ENCODE measurements at places on chromosomes 5 and 9.

GRCh38 chr5:90368454-90369246 is 40.9 kb downstream of the CETN3 start:
- no peak for DNase-seq

DNA sequence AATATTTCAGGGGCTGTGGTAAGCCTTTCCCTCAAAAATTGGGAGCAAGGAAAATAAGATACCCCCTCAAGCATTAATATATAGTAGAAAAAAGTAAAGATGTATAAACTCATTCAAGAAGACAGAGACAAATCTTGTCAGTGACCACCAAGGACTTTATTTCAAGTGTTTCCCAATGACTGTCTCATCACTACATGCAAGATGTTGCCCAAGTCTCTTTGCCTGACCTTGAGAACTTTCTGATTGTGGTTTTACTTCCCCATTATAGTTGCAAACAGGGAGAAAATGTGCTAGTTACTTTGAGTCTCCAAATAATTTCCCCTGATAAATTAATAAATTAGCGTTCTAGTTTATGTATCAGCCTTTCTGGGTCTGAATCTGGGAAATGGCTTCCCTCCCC is 4.0 kb upstream of the SLC46A2 start:
- DNase-seq, result no peak

GRCh38 chr9:7103771-7104170 is 346.0 kb downstream of the KDM4C start:
- no peak for DNase-seq

DNA sequence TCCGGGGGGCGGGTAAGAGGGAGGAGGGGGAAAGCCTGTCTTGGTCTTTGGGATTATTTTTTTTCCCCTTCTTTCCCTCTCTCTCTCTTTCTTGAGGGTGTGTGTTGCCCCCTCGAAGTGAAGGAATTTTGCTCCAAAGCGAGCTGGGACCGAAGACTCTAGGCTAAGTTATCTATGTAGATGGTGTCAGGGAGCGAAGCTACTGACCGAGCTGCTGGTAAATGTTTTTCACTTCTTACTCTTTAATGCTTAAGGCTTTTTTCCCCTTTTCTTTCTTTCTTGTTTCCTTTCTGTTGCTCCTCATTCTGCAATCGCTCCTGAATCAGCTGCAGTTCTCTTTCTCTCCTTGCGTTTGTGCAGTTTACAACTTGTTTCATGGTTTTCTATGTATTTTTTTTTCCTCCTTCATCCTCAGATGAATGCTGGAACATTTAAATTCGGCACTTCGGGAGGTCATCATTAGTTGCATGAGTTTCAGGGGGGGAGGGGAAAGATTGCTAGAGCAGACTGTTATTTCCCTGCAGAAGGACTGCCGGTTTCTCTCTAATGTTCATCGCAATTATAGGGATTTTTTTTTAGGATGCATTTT is 1312.0 kb upstream of the WWC1 start:
- DNase-seq, result no peak

DNA sequence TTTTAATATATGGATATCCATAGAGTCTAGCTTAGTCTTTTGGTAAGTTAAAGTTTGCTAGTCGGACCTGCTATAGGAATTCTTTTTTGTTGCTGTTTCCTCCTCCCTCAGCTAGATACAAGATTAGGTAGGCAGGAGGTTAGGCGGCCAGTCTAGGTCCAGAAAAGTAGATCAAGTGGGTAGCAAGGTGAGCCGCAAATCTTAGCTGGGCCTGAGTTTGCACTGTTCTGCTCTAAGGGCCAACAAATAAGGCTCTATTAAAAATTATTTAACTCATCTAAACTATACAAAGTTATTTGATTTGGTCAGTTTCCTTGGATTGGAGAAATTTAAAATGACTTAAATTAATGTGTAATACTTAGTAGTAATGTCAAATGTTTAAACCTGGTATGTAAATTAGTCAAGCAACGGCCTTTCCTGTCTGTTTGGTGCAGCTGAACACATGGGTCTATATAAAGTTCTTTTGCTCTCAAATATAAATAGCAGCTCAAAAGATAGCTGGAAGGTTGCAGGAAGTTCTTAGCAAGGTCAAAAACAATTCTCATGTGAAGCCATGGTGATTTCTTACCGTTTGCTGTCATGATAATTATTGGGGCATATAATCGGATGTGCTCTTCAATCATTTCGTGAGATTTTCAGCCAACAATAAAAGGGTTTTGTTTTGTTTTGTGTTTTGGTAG is 72.0 kb downstream of the PRKACG start:
- no peak for DNase-seq

DNA sequence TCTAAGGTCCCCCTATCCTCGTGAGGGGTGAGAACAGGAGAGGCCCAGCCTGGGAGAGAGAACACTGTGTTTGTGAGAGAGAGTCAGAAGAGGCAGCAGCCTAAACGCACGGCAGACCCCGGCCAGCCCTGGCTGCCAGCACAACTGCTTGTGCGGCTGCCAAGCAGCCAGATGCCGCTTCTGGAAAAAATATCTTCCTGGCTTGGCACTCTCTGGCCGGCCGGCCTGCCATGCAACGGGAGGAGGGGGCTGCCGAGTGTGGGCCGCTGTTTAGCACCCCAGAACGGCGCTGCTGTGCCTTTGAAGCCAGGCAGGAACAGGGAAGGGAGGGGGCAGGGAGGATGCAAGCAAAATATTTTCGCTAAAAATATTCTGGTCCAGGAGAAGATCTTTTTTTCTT is 105.0 kb downstream of the FGF18 start:
- DNase-seq, result no peak

DNA sequence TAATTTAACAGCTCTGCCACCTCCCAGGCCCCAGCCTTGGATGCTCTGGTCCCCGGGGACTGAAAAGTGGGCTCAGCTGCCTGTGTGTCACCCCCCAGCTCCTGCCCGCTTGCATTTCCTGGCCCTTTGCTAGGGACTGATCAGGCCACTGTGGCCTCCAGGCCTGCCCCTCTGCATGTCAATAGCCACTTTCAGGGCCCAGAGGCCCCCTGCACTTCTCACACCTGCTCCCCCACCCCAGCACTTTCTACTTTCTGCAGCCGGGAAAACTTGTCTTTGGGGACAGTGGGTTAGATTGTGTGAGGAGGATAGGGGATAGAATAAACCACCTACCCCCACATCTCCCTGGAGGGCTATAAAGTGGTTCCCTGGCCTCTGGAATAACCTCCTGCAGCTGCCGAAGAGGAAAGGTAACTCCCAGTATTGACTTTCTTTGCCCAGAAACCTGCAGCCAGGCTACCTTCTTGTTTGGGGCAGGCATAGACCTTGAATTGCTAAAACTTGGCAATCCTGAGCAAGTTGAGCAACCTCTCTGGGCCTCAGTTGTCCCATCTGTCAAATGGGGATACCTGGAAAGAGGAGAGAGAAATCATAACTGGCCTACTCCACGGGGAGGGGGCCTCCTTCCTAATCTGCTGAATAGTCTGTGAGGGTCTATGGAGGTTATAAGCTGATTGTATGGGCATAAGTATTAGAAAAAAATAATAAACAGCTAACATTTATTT is 7.8 kb downstream of the AIF1L start:
- no peak for DNase-seq

DNA sequence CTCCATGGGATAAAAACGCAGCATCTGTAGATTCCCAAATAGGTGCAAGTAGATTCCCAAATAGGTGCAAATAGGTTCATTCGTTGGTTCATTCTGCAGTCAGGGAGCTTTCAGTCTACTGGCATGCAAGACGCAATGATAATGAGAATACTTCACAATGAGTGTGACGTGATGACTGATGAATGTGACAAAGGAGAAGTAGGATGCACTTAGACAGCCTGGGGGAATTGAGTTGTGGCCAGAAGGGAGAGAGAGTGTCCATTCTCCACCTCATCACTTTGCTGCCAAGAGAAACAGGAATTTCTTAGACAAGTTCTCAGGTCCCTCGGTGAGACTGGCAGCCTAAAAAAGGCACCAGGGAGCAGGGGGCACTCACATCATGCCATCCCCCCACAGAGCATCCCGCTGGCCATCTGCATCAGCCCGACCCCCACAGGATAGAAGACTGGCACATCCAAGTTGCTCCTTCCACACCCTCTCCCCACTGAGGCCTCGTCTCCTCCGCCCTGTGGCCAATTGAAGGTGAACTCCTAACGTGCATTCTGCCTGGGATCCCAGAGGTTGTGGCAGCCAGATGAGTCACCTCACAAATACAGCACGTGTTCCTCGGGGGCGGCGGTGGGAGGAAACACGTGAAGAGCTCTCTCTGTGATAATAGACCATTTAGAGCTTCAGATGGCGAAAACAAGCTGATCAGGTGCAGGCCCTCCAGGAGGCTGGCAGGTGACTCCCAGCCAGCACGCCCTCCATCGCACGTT is 19.9 kb upstream of the KCNIP1 start:
- DNase-seq, result no peak

DNA sequence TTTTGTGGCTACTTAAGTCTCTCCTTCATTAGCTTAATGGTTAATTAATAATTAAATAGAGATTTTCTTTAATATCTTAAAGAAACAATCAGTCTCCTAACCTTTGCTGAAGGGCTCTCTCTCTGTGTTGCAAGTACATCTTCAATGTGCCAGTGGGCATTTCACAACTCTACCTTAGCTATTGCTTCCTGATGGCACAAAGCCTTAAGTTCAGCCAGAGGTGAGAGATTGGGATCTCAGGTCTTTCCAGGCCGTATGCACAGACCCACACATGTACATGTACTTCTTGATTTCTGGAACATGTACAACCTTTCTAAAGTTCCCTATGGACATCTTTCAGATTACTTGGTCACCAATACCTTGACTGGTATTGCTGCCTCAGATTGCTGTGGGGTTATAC is 8.9 kb upstream of the ITGA1 start:
- no peak for DNase-seq

DNA sequence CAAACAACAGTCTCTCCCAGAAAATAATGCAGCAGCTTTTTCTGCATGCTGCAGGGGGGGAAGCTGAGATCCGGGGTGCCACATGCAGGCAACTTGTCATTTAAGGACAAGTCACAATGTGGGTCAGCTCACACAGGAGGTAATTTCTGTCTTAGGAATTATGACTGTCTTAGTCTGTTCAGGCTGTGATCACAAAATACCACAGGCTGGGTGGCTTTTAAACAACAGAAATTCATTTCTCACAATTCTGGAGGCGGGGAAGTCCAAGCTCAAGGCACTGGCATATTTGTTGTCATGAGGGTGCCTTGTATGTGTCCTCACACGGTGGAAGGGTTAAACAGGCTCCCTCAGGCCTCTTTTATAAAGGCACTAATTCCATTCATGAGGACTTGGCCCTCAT is 127.7 kb downstream of the DIRAS2 start:
- no peak for DNase-seq

GRCh38 chr9:7028591-7028990 is 270.8 kb downstream of the KDM4C start:
- no peak for DNase-seq

DNA sequence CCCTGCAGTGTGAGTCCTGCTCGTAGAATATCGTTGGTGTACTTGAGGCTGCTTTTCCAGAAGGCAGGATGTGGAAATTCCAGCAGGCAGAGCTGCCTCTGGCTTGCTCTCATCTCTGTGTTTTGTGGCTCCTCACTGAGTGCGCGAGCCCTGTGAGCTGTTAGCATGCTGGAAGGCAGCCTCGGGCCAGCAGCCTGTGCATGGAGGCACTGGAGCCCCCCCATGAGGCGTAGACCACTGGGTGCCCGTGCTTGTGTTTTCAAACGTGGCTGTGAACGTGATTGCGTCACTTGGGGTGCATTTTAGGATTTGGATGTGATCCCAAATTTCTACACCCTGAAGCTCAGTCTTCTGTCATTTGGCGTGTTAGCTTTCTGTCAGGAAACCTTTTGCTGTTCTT is 3.2 kb downstream of the WDR5 start:
- no peak for DNase-seq

GRCh38 chr5:15598294-15598902 is 98.4 kb downstream of the FBXL7 start:
- DNase-seq, result no peak

GRCh38 chr9:102072059-102072764 is 333.8 kb upstream of the GRIN3A start:
- no peak for DNase-seq

DNA sequence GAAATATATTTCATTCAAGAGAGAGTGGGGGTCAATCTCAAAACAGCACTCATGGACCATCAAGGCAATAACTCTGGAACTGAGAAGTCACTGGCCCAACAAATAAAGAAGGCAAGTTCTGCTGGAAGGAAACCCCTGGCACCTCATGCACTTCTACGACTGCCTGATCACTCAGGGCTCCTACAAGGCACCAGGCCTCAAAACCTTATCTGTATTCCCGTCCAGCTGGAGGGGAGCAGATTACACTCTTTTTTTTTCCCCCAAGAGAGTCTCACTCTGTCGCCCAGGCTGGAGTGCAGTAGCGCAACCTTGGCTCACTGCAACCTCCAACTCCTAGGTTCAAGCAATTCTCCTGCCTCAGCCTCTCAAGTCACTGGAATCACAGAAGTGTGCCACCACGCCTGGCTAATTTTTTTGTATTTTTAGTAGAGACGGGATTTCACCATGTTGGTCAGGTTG is 49.9 kb downstream of the P4HA2 start:
- DNase-seq, result no peak

GRCh38 chr5:65061250-65061973 is 292.7 kb downstream of the CWC27 start:
- no peak for DNase-seq

DNA sequence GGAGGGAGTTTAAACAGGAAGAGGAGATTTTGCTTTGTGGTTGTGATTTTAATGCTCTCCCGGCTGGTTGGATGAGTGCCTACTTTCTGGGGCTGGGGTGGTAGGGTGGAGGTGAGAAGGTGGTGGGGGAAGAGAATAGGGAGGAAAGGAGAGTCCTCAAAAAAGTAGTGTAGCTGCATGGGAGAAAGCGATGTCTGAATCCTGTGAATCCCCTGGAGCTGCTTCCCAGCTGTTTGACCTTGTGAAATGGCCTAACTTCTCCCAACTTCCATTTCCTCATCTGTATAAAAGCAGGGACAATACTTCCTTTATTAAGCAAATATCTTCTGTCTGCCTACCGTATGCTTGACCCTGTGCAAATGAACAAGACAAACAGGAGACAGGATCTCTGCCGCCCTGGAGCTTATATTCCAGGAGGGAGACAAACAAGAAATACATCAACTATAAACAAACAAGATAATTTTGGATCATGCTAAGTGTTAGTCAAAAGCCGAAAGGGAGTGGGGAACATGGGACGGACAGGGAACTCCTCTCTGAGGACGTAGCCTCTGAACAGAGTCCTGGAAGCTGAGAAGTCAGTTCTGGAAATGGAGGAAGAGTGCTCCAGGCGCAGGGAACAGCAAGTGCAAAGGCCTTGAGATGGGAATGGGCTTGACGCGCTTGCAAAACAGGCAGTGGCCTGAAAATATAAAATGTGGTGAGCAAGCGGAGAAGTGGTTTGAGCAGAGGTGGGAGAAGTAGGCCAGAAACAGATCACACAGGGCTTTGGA is 103.5 kb downstream of the SPRY4 start:
- DNase-seq, result no peak
